ENCODE measurements at places on chromosomes 2 and 18.
A peak's percentile ranks its signal among the peaks of the same experiment; 100 is the strongest.

DNA sequence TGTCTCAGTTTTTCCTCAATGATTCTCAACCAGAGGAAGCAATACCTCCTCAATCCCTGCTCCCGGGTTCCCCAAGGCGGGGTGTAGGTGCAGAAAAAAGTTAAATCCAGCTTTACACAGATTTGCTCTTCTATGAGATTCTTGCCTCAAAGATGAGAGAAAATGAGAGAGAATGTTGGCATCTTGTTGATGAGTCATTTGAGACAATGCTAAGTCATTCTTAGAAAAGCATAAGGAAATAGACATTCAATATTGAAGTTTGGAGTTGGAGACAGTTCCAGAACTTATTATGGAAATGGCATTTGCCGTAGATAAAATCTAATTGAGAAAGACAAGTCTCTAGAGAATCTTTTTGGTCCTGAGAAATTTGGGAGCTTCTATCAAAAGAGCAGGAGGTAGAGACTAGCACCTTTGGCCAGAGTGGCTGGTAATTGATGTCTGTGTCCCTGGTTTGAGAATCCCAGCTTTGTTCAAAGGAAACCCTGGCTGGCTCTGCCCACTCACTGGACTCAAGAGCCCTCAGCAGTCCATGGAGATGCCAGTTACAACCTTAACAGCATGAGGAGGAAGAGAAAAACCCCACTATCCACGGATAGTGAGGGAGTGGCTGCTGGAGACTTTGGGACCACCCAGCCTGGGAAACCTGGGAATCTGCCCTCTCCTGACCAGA lies 181.2 kb downstream of the FAM124B start:
- no peak for DNase-seq

- peak; percentile 73 for DNase-seq
These were observed 108.0 kb downstream of the CDH19 start for GRCh38 chr18:66495844-66496243.

DNA sequence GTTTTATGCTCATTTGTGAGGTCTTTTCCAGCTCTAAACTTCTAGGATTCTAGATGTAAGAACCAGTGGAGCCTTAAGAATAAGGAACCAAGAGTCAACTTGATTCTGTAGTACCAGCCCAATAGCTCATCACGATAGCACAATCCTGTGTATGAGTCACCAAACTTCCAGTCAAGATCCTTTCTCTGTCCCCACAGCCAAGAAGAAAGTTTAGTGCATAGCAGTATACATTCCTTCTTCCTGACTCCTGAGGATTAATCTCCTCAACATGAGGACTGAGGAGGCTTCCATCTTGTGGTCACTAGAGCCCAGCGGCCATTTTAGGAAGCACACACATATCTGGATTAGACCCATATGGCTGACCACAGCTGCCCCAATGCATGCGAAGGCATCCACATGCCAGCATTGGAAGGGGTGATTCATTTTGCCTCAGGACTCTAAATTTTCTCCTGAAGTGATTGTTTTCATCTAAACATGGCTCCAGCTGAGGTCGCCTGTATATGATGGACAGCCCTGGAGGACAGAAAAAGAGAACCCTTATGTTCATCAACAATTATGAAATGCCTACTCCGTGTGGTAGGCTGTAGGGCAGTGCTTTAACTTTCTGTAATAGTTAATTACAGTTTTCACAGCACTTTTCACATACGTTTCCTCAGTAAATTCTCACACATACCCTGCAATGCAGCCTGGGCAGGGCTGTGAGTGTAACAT lies 53.5 kb downstream of the RASGRP3 start:
- DNase-seq, result no peak

- no peak for DNase-seq
These were observed 28.8 kb downstream of the FBLN7 start for GRCh38 chr2:112166806-112167499.

DNA sequence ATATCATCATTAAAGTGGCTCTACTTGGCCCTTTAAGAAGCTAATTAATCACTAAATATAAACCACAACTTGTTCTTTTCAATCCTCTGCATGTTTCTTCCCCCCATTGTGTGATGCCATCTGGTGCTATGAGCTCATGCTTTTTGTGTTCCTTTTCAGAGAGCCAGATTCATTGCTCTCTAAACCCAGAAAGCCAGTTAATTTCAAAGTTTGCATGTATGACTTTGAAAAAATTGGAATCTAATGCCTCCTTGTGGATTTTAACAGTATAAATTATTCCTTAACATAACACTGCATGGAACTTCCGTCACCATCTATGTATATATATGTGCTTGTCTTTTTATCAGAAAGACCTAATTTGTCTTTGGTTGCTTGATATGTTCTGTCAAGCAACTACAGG lies 31.1 kb downstream of the TMEM178A start:
- DNase-seq, result no peak

GRCh38 chr2:27581417-27582128 lies 1.3 kb upstream of the ZNF512 start:
- DNase-seq, result no peak

- no peak for DNase-seq
These were observed 27.1 kb upstream of the MAP3K20 start for GRCh38 chr2:173048522-173048896.

DNA sequence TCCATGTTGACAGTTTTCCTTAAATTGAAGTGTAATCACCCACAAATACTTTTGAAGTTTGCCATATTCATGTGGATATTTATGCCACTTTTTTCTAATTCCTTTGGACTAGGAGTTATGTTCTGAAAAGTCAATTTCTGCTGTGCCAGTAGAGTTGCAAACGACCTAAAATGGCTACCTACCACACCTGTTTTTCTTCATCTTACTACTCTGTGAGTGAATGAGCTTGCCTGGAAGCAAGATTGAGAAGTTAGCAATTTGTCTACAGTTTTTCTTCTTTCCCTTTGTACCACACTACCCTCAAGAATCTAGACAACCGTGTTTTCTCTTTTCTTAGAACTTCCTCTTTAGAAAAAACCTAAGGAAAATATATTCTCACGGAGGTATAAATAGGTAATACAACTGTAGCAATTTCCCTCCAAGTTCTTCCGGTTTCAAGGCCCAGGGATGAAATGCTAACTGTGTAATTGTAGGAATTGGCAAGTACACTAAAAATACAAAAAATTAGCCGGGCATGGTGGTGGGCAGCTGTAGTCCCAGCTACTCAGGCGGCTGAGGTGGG lies 7.3 kb upstream of the SLC39A10 start:
- no peak for DNase-seq

GRCh38 chr2:26430826-26431225 lies 29.1 kb downstream of the DRC1 start:
- DNase-seq, result no peak

DNA sequence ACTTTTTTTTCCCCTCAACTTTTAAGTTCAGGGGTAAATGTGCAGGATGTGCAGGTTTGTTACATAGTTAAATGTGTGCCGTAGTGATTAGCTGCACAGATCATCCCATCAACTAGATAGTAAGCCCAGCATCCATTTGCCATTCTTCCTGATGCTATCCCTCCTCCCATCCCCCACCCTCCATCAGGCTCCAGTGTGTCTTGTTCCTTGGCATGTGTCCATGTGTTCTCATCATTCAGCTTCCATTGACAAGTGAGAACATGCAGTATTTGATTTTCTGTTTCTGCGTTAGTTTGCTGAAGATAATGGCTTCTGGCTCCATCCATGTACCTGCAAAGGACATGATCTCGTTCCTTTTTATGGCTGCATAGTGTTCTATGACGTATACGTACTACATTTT lies 47.2 kb upstream of the STON1 start:
- no peak for DNase-seq

DNA sequence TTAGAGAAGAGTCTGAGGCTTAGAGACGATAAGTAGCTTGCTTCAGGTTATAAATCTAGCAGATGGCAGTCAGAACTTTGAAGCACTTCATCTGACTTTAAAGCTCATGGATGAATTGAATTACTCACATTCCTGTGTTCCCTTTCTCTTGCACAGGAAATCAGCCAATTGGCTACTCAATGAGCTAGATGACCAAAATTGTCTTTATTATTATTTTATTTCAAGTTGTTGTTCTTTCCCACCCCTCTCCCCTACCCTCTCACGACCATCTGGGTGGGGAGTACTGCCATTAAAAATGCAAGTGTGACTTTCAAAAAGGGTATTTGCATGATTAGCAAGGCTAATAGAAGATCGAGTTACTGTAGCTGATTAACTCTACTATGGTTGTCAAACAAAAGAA lies 491.1 kb downstream of the NR4A2 start:
- DNase-seq, result no peak

DNA sequence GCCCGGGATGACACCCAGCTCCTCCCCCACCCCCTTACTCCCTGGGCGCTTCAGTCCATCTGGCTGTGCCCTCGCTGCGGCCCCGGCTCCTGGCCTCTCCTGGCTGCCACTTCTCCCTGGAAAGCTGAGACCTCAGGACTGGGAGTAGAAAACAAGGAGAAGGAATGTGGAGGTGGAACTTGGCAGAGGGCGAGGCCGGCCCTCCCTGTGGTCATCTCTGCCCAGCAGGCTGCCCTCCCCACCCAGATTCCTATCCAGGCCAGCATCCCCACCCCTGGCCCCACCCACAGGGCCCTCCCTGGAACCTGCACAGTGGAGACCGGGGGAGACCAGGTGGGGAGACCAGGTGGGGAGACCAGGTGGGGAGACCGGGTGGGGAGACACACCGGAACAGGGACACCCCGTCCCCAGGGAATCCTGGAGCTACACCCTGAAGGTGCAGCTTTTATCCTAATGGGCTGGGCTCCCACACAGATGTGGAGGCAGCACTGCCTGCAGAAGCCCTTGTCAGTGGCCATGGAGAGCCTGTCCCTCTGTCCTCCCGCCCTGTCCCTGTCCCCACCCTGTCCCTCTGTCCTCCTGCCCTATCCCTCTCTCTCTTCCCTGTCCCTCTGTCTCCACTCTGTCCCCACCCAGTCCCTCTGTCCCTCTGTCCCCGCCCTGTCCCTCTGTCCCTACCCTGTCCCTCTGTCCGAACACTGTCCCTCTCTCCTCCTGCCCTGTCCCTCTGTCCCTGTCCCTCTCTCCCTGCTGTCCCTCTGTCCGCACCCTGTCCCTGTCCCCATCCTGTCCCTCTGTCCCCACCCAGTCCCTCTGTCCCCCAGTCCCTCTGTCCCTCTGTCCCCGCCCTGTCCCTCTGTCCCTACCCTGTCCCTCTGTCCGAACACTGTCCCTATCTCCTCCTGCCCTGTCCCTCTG lies 157.1 kb downstream of the PXDN start:
- no peak for DNase-seq

DNA sequence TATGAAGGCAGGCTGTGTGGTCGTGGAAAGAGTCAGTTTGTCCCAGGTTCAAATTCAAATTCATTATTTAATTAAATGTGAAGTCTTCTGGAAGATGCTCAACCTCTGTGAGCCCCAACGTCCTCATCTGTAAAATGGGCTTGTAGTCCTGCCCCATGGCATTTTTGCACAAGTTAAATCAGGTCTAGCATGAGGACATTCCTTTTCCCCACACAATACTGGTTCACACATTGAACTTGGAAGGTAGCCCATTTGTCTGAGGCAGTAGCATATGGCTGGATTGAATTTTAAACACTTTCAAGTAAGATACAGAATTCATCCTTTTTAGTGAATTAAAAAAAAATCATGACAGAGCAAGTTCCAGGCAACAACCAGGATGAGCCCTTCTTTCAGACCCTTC lies 665.4 kb upstream of the HS6ST1 start:
- no peak for DNase-seq

DNA sequence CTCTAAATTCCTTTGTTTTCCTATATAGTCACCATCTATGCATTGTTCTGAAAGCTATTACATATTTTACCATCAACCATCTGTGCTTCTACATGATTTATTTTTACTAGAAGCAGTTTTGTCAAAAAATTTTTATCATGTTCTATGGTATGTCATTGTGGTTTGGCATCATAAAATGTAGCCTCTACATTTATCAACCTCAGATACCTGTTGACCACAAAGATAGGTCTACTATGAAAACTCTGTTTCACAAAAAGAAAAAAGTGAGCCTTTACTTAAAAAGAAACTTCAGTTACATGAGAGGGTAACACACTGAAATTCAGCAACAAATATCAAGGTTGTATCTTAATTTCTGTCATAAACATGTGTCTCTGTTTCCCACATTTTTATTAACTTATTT lies 3.7 kb downstream of the BCL2 start:
- no peak for DNase-seq

DNA sequence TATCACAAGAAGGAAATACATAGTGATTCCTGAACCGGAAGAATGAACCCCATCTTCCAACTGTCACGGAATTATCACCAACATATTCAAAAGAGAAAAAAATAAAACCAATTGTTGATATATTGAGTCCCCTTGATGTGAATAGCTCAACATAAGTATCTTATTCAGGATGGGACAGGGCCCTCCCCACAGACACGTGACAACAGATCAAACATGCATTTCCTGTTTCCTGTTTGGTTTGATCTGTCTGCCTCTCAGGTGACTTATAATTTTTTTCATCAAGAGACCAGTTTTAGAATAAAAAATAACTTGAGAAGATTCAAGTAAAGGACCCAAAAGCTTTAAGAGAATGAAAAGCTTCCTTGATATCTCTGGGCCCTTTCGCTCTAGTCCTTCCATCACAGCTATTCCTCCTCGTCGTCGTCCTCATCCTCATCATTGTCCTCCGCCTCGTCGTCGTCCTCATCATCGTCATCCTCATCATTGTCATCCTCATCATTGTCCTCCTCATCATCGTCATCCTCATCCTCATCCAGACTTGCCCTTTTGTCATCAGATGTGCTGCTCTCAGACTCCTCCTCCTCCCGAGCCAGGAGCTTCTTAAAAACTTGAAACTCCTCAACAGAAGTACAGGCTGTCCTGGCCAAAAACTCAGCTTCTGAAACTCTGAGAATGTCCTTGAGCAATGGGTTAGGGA lies 6.3 kb downstream of the MTERF4 start:
- DNase-seq, result no peak

DNA sequence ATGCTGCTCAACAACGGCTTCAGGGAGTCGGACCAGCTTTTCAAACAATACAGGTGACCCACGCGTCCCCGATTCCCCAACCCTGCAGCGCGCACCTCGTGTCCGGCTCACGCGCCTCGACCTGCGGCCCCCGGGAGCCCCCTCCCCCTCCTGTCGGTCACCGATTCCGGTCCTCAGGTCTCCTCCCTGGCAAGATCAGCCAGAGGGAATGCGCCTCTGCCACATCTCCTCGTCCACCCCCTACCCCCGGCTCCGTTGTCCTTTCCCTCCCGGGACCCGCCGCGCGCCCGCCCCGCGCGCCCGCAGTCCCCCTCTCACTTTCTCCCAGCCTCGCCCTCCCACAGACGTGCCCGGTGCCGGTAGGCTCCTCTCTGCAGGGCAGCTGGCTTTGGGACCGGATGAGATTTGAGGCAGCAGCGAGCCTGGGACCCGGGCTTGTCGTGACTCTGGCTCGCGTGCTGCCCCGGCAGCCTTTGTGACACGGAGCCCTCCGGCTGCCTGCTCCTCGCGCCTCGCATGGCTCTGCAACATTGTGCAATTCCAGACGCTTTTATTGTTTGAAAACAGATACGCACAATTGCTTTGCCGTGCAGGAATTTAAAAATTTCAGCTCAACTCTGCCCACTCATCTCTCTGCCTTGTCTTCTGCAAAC lies 558 bp downstream of the TTC39C start:
- DNase-seq, result peak; percentile 35

DNA sequence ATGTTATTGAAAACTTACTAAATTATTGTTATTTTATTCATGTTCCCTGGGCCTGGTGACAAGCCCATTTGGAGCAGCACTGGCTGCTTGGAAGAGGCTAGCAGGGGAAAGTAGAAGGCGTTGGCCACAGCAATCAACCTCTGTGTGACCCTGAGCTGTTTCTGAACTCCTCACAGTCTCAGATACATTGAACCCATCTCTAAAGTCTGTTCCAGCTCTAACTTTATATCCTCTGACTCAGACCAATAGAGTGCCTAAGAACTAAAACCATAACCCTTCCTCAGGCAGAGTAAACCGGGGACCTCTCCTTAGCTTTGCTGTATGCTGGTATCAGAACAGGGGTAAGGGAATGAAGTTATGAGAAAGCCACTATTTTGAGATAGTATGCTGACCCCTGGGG lies 96.4 kb upstream of the NOL4 start:
- no peak for DNase-seq
